ENCODE measurements at places on chromosomes 11 and 22.

GRCh38 chr11:44759743-44760476 lies 33.1 kb downstream of the TSPAN18 start:
- no peak for DNase-seq

DNA sequence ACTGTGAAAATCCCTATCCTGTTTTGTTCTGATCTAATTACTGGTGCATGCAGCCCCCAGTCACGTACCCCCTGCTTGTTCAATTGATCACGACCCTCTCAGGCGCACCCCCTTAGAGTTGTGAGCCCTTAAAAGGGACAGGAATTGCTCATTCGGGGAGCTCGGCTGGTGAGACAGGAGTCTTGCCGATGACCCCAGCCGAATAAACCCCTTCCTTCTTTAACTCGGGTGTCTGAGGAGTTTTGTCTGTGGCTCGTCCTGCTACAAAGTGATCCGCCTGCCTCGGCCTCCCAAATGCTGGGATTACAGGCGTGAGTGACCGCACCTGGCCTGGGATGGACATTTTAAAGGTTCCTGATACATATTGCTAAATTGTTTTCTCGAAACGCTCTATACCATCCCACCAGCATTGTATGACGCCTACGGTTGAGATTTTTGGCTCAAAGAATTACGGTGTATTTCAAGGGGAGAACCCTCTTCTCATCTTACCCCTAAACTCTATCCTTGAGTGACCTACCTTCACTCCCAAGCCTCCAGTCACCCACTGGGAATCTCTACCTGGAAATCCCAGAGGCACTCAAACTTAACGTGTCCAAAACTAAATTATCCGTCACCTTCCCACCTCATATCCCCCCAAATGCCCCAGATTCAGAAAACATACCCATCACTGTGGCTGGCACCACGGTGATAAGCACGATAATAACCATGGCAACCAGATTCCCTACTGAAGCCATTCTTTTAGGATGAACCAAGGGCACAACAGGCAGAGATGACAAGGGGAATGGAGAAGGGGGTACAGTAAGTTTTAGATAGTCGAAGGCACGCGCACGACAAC lies 789 bp upstream of the POLA2 start:
- no peak for DNase-seq

DNA sequence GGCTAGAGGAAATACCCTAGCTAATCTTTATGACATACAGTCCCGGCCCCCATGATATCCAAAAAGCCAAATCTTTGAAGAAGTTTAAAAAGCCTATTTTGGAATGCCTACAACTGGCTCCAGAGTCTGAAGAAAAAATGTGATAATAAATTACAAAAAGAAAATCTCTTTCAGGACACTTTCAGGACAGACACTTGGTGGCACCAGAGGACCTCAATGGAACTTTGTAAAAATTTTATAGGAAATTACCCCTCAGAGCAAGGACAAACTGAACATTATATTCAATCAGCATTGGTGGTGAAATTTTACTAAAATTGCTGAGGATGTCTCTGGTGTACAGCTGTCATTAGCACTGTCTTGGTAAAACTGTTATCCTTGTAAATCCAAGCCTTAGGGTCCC lies 81.0 kb downstream of the CCDC73 start:
- DNase-seq: no peak

GRCh38 chr11:120873966-120874735 lies 149.8 kb upstream of the TBCEL start:
- no peak for DNase-seq

GRCh38 chr11:91293119-91293518 lies 931.5 kb upstream of the FAT3 start:
- DNase-seq: no peak

GRCh38 chr11:92636543-92637188 lies 332.8 kb upstream of the MTNR1B start:
- no peak for DNase-seq

DNA sequence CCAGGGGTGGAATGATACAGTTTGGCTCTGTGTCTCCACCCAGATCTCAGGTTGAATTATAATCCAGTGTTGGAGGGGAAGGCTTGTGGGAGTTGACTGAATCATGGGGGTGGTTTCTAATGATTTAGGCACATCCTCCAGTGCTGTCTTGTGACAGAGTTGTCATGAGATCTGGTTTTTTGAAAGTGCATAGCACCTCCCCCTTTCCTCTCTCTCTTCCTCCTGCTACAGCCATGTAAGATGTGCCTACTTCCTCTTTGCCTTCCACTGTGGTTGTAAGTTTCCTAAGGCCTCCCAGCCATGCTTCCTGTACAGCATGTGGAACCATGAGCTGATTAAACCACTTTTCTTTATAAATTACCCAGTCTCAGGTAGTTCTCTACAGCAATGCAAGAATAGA lies 45.1 kb downstream of the THAP12 start:
- peak; percentile 7 for DNase-seq

DNA sequence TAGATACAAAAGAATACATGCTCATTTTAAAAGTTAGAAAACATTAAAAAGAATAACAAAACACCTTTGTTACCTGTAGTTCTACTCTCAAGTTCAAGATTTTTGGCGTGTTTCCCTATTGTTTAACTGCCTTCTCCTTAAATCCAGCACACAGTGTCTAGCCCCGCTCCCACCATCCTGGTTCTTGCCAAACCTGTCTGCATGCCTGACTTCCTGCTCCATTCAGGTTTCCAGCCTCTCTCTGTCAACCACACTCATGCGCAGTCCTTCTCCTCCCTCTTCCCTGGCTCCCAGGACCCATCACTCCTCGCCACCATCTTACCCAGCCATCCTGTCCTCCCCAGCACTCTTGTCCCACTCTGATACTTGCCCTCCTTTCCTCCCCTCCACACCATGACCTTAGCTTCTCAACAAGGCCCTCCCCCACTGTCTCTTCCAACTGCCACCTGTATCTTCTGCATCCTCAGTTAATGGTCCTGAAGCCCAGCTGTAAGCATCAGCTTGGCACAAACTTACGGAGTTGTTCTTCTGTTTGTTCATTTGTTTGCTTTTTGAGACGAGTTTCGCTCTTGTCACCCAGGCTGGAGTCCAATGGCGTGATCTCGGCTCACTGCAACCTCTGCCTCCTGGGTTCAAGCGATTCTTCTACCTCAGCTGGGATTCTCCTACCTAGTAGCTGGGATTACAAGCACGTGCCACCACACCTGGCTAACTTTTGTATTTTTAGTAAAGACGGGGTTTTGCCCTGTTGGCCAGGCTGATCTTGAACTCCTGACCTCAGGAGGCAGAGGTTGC lies 7.5 kb upstream of the MYH9 start:
- DNase-seq: no peak

DNA sequence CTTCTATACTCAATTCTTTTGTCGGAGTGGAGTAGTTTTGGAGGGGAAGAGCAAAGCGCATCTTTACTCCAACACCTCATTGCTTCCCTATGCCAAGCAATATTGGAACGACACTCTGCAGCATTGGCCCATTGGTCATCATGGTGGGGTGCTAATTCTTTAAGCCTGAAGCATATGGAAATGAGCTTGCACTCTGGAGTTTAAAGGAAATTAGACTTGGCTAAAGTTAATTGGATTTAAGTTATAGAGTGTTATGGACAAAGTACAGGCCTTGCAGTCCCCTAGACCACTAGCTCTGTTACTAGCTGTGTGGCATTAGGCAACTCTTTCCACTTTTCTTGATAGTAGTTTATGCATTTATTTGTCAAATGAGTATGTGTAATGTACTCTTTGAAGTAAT lies 568.3 kb upstream of the TENM4 start:
- no peak for DNase-seq

- no peak for DNase-seq
Measured at GRCh38 chr11:64803846-64804345, 882 bp upstream of the MAP4K2 start.

- DNase-seq: no peak
Measured at GRCh38 chr11:97259884-97260283, 870.1 kb downstream of the JRKL start.

DNA sequence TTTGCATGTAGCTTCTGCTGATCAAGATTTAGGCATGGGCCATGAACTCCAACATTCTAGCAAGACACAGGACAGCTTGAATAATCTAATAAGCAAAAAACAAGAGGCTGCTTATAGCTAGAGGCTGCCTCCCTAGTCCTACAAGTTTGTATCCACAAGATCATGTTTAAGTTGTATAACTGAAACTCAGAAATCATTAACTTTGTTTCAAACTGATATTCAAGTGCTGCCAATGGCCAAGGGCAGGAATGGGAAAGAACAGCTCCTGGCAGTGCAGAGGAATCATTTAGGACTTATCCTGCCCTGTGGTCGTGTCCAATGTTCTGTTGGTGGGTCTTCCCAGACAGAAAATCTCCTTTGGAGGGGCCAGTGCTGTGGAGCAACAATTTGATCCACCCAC lies 209.6 kb upstream of the DDI1 start:
- no peak for DNase-seq

DNA sequence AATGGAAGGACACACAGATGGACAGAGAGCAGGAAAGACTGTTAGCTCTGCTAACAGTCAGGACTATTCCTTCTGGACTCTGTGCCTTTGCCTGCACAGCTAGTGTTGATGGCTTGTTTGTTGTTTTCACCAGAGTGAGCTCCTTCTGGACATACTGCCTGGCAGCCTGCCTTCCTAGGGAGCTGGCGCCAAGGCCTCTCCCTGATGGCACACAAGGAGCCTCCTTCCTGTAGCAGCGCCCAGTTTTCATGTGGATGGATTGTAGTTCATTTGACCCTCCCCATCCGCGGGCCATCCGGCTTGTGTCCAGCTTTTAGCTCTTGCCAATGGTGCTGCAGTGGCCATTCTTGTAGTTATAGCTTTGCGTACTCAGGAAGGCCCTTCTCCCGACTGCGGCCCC lies 16.6 kb upstream of the BCR start:
- DNase-seq: no peak
